NCI-H2029 (cell line): ENCODE measurements at places on chromosomes 2 and 18.
A peak's percentile ranks its signal among the peaks of the same experiment; 100 is the strongest.

DNA sequence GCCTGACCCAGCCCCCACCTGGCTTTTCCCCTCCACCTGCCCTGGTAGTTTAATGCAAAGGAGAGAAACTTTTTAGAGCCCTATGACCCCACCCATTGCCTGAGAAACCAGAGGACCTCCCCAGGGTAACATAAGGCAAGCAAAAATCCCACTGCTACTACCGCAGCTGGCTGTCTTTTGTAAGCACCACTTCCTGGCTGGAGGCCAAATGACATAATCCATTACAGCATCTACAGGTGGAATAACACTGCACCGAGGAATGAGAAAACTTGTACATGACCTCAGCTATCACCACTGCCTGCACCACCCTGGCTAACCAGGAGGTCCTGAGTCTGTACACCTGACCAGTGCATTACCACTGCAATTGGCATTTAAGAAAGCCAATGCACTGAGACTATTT lies 149.6 kb upstream of the GALNT5 start:
- peak; percentile 88 for DNase-seq

GRCh38 chr18:9691235-9691634 lies 16.9 kb upstream of the RAB31 start:
- no peak for DNase-seq

DNA sequence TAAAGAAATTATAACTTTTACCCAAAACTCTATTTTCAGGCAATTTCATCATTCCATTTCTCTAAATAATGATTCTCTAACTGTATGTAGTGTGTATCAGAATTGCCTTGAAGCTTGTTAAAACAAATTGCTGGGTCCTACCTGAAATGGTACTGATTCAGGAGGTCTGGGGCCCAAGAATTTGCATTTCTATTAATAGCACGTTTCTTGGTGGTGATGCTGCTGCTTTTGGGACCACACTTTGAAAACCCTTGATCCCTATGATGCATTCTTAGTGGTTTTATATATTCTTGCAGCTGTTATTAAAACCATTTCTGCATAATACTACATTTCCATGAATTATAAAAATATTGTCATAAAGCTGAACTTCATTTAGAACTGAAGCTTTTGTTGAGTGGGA lies 140.7 kb downstream of the NCK2 start:
- no peak for DNase-seq

GRCh38 chr2:219270055-219270372 lies 9.2 kb upstream of the DNAJB2 start:
- no peak for DNase-seq

- no peak for DNase-seq
Measured at GRCh38 chr2:45284621-45284995, 275.4 kb upstream of the SIX2 start.

DNA sequence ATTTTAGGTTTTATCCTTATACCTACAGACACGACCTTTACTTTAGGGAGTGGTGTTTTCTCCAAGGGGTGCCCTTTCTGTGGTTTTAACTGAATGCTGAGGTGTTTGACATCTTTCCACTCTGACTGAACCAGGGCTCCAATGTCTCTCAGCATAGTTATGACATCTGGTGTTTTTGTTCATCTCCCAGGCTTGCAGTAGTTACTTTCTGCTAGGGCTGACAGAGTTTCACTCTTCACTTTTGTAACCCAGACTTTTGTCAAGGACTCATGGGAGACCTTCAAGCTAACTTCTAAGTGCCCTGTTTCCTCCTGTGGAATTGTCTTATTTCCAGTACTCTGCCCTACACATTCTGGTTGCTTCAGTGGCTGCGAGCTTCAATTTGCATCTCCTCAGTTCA lies 103.1 kb downstream of the CCDC85A start:
- DNase-seq: no peak

- DNase-seq: no peak
Measured at GRCh38 chr2:39024833-39025232, 96.0 kb downstream of the SOS1 start.

GRCh38 chr2:239178484-239178883 lies 222.3 kb downstream of the HDAC4 start:
- DNase-seq: no peak

- DNase-seq: no peak
Measured at GRCh38 chr2:71846669-71847291, 300.9 kb downstream of the CYP26B1 start.

- no peak for DNase-seq
Measured at GRCh38 chr18:67496469-67496868, 20.1 kb downstream of the DSEL start.

DNA sequence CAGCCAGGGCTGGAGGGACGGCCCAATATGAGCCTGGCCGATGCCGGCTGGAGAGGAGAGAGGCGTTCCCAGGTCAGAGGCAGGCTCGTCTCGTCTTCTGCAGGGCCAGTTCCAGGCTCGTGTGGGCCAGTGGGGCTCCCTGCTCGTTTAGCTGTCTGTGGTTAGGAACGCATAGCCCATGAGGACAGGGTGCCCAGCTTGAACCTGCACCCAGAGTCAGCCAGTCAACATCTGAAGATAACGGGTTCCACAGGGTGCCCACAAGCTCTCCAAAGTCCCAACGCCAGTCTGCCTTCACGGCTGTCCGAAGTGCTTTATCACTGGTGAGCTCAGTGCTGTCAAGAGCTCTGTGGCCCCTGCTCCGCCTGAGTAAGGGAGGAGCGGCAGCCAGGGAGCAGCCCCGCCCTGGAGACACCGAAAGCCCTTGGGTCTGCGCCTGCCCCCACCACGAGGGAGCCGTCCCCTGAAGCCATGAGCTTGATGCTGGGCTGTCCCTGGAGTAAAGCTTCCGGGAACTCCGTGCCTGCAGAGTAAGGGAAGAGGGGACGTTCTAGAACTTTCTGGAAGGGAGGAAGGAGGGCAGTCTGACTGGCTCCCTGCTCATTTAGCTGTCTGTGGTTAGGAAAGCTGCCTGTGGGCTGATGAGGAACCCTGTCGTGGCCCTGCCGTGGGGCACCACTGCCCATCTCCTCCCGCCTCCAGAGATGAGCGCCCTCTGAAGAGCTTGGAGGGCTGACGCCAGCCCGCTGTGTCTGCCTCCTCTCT lies 2.7 kb upstream of the HSBP1L1 start:
- no peak for DNase-seq

- DNase-seq: no peak
Measured at GRCh38 chr18:79875931-79876461, 75.5 kb downstream of the SLC66A2 start.

- no peak for DNase-seq
Measured at GRCh38 chr2:41896186-41896846, 151.5 kb upstream of the PKDCC start.

DNA sequence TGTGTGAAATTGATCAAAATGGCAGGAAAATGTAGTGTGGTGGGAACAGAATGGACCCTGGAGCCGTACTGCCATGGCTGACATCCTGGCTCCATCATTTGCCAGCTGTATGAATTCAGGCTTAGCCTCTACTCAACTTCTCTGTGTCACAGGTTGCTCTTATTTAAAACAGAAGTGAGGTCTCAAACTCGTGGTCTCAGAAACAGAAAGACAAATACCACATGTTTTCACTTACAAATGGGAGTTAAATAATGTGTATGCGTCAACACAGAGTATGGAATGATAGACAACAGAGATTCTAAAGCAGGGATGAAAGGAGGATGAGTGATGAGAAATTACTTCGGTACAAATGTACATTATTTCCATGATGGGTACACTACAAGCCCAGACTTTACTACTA lies 227.4 kb downstream of the DCC start:
- no peak for DNase-seq

GRCh38 chr2:44351088-44351487 lies 10.2 kb downstream of the PREPL start:
- DNase-seq: no peak

DNA sequence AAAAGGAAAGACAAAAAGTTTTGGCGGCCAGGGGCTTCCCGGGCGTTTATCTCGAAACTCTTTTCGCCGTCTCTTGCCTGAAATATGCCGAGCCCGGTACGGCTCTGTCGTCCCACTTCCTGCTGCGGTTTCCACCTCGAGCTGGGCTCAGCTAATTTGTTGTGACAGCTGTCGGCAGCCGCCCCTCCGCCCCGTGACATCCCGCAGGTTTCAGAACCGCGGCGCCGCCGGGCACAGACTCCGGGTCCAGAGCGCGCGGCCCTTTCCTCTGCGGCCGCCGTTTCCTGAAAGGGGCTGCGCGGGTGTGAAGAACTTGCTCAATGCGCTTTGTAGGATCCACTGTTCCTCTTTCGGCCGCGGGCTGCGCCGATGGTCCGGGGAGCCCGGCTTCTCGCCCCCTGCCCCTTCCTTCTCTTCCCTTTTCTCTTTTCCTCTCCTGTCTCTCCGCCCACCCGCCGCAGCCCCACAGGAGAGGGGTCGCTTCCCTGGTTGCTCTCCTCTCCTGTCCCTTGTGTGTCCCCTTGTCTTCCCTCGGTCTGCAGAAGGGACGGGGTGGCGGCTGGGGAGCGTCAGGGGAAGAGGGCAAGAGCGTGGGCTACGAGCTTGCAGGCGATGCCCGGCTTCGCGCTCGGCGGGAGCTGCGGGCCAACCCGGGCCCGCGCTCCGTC lies 648 bp downstream of the ARID5A start:
- DNase-seq: no peak
